ENCODE measurements at places on chromosomes 1 and 21.

DNA sequence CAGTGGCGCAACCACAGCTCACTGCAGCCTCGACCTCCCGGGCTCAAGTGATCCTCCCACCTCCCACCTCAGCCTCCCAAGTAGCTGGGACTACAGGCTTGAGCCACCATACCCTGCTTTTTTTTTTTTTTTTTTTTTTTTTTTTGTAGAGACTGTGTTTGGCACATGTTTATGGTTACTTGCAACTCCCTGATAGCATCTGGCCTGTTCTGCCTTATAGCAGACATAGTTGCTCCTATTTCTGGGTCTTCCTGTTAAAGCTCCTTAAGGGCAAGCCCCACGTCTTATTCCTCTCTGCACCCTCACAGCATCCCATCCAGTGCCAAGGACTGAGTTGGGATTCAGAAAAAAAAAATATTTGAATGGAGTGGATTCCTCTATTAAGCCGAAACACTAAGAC is 17.1 kb upstream of the CNR2 start:
- no peak for DNase-seq

DNA sequence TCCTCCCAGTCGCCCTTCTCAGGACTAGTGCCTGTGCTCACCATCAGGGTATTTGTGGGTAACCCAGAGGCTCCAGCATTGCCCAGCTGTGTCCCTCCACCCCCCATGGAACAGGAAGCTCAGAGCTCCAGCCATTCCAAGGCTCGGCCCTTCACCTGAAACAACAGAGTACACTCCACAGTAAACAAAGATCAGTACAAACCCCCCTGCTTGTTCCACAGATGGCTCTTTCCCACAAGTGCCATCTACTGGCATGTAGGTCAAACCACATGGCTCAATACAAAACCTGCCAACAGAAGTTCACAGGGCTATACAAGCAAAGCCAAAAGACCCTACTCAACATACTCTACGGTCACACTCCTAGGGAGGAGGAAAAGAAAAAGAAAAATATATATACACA is 258.7 kb downstream of the AGBL4 start:
- no peak for DNase-seq

DNA sequence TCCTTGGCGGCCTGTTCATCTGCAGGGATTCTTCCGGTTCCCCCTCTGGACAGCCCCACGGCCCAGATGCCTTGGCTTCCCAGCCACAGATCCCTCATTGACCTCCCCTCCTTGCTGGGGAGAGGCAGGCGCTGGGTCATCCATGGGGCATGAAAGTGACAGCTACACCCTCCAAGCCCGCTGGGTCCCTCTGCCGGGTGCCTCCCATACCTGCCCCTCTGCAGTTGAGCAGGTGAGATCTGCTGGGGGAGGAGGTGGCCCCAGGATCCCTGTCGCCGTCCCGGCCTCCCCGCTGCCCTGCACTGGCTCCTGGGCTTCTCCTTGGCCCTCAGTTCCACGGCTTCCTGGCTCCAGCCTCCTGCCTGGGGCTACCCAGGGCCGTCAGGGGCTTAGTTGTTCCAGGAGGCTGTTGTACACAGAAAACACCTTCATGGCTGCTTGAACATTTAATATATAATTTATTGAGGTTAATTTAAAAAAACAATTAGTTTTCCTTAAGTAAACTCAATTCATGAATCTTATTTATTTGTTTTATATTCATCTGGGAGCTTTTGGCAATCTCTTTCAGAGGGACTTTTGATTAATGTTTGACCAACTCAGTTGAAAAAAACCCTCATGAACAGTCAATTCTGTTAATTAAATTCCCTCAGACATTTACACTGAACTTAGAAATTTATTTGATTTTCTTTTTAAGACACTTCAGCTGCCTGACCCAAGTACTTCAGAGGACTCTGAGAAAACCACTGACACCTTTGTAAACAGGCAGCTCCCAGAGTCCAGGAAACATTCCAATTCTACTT is 67.6 kb upstream of the ABCG1 start:
- DNase-seq: no peak

GRCh38 chr21:28068455-28069358 is 924.0 kb downstream of the LTN1 start:
- no peak for DNase-seq

DNA sequence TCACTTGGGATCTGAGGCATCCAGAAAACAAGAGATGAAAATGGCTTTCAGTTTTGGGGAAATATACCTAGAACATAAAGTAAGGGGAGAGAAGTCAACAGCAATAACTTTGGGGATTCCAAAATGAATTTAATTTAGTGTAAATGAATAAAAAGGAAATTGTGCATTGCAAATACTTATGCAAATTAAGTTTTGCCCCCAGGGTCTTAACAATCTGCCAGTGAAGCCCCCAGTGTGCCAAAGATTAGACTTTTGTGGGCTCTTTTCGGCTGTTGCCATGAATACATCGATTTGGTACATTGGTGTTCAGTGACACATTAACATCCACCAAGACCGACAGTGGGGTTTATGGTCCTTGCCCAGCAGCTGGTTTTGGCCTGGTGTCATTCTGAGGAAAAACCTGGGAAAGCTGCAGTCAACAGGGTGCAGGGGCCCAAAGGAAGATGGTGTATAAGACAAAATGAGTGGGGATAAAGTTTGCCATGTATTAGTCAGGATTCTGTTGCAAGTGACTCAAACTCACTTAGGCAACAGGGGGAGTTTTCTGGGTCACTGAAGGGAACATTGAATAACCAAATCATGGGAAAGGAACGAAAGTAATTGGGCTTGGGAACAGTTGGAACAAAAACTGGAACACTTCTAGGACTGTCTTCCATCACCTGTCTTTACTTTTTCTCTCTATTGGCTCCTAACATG is 30.2 kb upstream of the IGSF3 start:
- no peak for DNase-seq

DNA sequence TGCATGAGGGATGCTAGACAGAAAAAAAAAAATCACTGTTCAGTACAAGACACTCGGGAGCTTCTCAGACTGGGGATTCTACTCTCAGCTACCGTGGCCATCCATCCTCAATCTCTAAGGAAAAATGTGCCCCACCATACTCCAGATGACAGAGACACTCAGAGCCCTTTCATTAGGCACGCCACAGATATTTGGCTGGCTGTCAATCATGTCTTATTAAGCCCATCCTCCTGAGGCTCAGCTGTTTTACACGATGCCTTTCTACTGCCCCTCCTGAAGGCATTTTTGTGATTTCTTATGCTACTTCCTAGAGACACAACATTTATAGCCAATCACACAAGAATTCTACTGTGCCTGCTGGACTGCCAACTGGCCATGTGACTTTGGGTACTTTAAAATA is 92.9 kb downstream of the KIF14 start:
- no peak for DNase-seq

GRCh38 chr21:16709866-16710550 is 802.8 kb upstream of the CXADR start:
- DNase-seq: no peak

GRCh38 chr21:43956019-43956669 is 56.0 kb upstream of the TRAPPC10 start:
- no peak for DNase-seq

- DNase-seq: no peak
These were observed 29.0 kb downstream of the GRHL3 start for GRCh38 chr1:24348196-24348595.

GRCh38 chr1:50970509-50970887 is 453 bp downstream of the CDKN2C start:
- no peak for DNase-seq

GRCh38 chr1:63946866-63947491 is 173.2 kb downstream of the ROR1 start:
- DNase-seq: no peak

DNA sequence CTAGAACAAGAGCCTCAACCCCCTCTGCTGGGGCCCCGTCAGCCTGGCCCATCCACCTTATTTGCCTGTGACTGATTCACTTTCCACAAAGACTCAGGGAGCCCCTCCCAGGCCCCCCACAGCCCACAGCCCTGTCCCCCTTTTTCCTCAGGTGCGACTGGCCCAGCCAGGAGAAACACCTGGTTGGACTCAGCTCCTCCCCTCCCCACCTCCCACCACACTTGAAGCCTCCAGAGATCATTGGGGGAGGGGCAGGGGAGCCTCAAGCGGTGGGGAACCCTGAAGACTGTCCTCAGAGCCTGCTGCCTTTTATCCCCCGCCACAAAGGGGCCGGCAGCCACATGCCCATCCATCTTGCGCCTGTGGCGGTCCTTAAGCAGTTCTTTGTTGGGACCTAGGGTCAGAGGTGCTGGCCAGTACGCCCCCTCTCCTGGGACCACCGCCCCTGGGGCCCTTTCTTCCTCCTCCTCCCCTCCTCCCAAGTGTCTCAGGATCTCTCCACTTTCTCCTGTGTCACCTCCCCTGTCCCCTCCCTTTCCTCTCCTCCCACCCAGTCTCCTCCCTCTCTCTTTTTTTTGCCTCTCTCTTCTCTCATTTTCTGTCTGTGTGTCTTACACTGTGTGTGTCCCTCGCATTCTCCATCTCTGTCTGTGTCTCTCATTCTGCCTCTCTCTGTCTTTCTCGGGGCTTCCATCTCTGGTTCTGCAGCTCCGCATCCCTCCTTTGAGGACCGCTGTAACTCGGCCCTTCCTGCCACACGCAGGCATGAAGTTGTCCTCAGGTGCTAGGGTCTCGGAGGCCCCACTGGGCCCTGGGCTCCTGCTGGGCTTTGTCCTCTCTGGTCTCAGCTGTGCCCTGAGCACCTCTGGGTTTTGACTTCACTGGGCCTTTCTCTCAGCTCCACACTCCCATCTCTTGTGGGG is 12.2 kb downstream of the CRABP2 start:
- DNase-seq: no peak

DNA sequence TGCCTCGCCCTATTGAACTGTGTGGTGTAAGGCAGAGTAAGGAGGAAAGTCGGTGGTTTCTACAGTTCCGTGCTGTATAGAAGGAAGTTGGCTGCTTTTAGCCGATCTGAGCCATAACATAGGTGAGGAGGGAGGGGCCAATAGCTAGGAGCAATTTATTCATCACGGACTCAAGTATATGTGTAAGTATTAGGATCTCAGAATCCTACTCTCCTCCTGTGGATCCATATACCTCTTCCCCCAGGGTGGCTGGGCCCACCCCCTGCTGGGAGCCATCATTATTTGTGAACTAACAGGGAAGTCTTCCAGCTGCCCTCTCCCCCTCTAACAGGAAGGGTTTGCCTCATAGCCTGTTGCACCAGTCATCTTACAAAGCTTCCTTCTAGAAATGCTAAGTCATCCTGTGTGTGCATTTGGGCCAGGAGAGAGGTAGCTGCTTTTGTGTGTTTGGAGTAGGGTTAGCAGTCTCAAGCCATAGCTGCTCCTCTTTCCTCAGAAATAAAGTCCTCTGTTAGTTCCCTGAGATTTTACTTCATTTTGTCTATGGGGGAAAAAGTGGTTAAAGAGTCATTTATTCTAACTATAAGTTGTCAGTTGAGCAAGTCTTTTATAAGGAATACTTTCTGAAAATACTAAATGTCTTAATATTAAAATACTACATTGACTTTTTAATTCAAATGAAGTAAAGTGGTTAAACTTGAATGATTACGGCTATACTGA is 14.9 kb upstream of the CENPS start:
- no peak for DNase-seq

DNA sequence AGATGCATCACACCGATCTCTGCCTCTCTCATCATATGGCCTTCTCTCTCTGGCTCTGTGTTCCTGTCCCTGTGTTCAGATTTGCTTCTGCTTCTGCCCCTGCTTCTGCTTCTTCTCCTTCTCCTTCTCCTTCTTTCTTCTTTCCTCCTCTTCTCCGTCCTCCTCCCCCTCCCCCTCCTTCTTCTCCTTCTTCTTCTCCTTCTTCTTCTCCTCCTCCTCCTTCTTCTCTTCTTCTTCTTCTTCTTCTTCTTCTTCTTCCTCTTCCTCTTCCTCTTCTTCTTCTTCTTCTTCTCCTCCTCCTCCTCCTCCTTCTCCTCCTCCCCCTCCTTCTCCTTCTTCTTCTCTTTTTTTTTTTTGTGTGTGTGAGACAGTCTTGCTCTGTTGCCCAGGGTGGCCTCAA is 139.9 kb upstream of the KLHDC7A start:
- no peak for DNase-seq

DNA sequence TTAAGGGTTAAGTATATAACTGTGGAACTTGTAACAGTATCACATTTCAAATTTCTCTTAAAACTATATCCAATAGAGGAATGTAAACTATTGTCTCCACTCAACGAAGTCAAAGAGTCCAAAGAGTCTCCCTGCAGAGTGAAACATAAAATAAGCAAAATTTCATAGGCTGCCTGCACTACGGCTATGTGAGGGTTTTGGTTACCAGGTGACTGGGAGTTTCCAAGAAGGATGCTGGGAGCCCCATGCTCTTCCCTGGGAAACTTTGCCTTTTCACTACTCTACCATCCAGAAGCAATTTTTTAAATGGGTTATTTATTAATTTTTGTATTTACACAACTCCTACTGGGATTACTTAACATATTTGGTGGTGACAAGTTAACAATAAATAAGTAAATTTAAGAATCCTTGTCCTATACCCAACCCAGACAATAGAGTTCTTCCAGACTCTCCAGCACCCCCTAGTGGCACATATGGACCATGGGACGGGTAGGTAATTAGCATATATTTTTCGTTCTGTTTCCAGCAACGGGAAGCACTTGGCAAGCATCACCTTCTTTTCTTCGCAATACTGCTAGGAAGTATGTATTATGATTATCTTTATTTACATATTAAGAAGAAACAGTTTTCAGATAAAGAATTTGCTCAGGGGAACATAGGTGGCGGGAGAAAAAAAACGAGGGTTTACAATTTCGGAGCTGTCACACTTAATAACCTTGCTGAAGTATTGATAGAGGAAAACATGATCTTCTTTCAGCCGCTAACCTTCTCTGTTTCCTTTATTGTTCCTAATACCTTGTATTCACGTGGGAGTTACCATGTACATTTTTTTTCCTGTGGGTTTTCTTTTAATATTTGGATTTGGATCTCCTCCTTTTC is 3.5 kb downstream of the FMO2 start:
- peak; percentile 20 for DNase-seq

DNA sequence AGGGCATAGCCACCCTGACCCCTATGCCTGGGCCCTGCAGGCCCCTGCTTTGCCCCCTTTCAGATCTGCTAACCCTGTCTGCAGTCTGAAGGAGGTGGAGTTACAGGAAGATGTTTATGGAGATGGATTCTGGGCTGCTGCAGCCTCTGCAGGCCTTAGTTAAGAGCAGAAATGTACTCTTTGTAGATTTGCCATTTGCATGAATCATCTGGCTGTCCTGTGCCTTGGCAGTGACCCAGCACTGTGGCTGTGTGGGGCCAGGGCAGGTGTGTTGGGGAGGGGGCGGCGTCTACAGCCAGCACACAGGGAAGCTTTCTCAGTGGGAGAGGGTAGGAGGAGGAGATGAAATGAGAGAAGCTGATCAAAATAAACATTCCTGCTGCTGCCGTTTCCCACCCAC is 867.3 kb downstream of the PLA2G4A start:
- DNase-seq: no peak

GRCh38 chr1:61724506-61724812 is 482 bp downstream of the TM2D1 start:
- no peak for DNase-seq

DNA sequence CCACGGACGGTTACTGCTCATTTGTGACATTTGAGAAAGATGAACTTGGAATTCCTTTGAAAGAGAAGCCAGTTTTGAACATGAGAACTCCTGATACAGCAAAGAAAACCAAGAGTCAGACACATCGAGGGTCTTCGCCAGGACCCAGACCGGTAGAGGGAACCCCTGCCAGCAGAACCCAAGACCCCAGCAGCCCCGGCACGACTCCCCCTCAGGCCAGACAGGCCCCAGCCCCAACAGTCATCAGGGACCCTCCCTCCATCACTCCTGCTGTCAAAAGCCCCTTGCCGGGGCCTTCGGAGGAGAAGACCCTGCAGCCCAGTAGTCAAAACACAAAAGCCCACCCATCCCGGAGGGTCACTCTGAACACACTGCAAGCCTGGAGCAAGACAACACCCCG is 27.7 kb downstream of the CHAF1B start:
- DNase-seq: no peak

- DNase-seq: no peak
These were observed 70.5 kb downstream of the RGS7 start for GRCh38 chr1:241286486-241286885.

Measured in activated CD4-positive, alpha-beta T cell treated with anti-CD3 and anti-CD28 coated beads, Interleukin-2, amount 50 U/mL, for 1 hour (primary cell).